ENCODE measurements at places on chromosomes 6 and 20.

DNA sequence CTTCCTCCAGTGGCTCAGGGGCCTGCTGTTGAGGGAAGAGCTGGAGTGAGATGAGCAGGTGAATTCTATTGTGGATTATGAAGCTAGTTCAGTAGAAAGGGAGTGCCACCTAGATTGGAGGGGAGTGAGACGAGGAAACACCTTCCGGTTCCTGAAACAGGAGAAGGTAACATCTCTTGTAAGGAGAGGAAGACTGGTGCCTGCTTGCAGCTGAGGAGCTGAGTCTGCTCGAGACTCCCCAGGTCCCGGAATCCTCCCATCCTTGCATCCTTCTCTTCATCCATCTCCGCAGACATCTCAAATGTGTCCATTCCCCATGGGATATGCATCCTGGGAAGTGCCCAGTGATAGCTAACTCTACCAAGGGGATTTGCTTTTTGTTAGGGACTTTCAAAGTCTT is 242.9 kb upstream of the ZFP64 start:
- no peak for DNase-seq

- DNase-seq = no peak
These were observed 82.1 kb downstream of the PREP start for GRCh38 chr6:105320765-105321164.

GRCh38 chr20:20710443-20711315 is 1.8 kb downstream of the RALGAPA2 start:
- no peak for DNase-seq

DNA sequence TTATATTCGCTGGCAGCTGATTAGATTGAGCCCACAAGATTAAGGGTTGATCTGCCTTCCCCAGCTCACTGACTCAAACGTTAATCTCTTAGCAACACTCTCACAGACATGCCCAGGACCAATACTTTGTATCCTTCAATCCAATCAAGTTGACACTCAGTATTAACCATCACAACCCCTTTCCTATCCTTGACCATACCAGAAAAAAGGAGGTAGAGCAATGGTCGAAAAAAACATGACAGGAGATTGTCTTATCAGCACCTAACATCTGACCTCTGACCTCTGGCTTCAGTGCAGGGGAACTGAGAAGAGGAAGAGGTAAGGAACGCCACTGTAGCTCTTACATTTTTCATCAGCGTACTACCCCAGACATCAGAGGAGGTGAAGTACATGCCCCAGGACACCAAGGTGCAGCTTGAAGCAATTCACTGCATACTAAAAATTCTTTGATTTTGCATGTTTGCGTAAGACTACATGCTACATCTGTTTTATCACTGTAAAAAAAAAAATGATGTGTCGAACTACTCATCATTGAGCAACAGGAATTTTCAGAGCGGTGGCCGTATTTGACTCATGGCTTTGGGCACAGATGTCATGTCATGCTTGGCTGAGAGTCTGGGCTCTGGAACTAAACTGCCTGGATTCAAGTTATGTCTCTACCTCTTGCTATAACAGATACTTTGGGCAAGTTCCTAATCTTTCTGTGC is 188.0 kb upstream of the TAB2 start:
- DNase-seq = no peak

- DNase-seq = peak; percentile 27
These were observed 7.5 kb downstream of the CCM2L start for GRCh38 chr20:32017711-32018251.

DNA sequence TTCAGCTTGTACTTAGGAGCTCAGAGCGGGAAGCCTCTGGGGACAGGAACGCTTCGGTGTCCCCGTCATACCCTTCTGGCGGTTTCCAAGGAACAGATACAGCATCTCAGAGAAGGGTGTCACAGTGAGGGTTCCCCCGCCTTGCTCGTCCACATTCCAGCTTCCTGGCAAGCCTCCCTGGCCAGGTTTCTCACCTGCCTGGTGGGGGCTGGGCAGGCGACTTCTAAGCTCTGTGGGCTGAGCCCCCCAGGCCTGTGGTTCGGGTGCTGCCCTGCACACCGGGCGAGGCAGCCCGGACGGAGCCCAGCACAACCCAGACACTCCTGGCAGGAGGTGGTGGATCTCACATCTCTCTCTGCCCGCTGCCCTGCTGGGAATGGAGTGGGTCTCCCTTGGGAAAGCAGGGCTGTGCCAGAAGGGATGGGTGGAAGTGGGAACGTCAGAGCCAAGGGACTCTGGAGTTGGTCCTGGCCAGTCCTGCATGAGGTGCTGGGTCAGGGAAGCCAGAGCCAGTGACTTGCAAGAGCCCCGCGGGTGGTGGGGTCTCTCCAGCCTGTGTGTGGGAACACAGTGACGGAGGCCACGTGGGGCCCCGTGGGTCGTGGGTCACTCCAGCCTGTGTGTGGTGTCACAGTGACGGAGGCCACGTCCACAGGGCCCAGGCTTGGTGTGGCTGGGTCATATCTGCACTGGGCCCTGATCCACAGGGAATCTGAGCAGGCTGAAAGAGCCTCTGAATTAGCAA is 47.7 kb upstream of the SMOC2 start:
- no peak for DNase-seq

DNA sequence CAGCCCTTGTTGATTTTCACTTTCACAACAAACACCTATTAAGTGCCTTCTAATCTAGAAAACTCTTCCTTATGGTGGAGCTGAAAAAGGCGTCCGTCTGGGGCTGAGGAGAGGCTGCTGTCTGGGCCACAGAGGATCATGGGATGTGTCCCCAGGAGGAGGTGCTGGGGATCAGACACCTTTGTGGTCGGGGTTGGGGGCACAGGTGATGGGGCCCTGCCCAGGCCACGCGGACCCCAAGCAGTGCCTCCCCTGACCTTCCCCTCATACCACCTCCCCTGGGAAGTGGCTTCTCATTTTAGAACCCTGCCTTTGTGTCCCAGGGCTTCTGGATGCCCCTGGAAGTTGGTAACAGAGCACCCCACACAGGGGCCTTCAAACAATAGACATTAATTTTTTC is 41.1 kb downstream of the SUN5 start:
- no peak for DNase-seq

- DNase-seq = no peak
These were observed 105.2 kb downstream of the SMLR1 start for GRCh38 chr6:130932438-130932837.

DNA sequence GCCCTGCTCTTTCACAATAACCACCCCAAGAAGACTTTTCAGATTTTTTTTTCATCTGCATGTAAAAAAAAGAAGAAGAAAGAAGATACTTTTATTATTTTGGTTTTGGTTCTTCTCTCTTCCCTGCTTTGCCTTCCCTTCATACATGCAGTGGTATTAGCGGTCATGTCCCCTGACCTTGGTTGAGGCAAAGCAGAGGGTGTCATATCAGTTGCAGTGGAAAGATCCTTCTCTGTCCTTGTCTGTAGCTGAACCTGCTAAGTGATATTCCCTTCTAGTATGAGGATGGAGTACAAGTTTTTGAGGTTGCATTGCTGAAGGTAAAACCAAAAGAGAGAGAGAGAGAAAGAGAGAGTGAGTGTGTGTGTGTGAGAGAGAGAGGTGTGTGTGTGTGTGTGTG is 345.7 kb downstream of the UTRN start:
- DNase-seq = no peak

DNA sequence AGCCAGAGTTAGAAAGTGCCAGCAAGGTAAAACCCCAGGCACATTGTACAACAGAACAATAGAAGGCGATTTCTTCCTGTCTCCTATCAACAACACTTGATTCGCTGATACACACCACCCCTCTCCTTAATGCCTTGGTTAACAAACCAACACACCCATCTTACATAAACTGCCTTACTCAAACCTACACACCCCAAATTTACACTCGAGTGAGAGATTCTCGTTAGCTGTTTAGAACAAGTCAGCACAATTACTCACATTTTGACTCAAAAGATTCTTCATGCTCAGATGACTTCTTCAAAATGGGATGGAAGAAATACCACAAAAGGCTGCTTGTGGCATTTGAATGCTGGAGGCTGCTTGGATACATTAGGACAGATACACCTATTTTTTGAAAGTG is 80.0 kb upstream of the FOXQ1 start:
- no peak for DNase-seq

DNA sequence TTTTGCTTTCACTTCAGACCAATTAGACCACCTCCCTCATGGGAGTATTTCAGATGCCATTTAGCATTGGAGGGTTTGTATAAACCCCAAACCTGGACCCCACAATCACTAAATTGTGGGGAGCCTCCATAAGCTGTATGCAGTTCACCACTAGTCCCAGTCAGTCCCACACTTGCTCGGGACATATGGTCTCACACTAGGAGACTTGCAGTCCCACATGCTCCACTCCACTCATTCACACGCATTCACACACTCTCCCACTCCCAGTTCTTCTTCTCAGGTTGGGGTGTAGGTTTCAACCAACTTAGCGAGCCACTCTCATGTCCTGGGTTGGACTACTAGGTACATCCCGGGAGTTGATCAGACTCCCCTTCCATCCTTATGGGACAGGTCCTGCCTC is 84.5 kb upstream of the GPR6 start:
- no peak for DNase-seq

DNA sequence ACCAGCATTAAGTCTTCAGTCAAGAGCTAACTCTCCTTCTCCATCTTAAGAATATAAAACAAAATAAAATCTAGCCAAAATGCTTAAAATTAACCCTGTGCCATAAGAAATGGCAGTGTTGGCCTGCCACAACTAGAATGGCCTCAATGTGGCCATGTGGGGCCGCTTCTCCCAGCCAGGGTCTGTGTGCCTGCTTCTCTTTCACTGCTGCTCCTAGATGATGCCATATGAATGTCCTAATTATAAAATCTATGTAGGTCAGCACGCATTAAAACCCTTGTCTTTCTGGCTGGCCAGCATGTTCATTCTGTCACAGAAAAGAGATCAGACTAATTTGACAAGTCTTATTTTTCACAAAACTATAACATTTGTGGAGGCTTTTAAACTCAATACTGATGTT is 102.6 kb downstream of the C6orf118 start:
- no peak for DNase-seq

DNA sequence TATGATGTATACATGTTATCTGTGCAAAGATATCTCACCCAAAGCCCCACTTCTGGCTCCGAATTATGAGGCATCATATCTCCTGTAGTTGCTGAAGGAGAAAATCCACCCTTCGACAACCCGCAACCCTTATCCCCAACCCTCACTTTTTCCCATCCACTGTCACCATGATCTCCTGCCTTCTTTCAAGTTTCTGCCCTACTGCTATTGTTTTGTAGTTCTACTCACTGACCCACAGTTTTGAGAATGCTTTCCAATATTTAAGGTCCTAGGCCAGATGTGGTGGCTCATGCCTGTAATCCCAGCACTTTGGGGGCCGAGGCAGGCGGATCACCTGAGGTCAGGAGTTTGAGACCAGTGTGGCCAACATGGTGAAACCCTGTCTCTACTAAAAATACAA is 22.2 kb downstream of the ADGRF1 start:
- DNase-seq = no peak

- no peak for DNase-seq
These were observed 1.6 kb downstream of the MDFI start for GRCh38 chr6:41639809-41640371.

DNA sequence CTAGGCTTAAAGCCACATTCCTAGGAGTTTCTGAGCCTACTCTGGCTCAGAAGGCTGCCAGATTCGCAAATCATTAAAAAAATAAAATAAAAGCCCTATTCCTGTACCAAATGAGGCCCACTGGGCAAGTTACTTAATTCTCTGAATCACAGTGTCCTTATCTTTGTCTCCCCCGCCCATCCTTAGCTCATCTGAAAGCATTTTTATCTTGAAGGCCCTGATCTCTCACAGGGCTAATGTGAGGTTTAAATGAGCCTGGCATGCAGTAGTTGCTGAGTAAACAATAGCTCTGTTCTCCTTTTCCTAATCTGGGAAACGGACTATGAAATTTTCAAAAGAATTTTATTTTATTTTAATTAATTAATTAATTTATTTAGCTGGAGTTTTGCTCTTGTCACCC is 2.1 kb upstream of the ZBTB12 start:
- DNase-seq = no peak

- DNase-seq = no peak
These were observed 210.9 kb upstream of the ZFP64 start for GRCh38 chr20:52402514-52402913.

- DNase-seq = no peak
These were observed 42.5 kb downstream of the LYRM2 start for GRCh38 chr6:89596056-89596455.

- no peak for DNase-seq
These were observed 534.3 kb downstream of the COL12A1 start for GRCh38 chr6:74671558-74672025.

DNA sequence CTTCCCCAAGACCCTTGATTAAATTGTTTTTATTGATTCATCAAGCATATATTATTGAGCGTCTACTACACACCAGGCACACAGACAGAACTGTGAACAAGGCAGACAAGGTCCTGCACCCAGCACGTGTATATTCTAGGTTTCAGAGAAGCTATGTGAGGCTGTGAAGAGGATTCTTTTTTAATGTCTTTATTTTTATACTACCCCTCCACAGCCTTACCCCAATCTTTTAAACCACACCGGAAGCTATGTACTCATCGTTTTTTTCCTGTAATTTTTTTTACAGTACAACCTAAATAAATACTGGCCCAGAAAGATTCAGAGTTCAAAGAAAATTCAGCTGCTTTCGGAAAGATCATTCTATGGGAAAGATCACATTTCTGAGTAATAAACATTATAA is 10.0 kb downstream of the SGK1 start:
- DNase-seq = no peak

DNA sequence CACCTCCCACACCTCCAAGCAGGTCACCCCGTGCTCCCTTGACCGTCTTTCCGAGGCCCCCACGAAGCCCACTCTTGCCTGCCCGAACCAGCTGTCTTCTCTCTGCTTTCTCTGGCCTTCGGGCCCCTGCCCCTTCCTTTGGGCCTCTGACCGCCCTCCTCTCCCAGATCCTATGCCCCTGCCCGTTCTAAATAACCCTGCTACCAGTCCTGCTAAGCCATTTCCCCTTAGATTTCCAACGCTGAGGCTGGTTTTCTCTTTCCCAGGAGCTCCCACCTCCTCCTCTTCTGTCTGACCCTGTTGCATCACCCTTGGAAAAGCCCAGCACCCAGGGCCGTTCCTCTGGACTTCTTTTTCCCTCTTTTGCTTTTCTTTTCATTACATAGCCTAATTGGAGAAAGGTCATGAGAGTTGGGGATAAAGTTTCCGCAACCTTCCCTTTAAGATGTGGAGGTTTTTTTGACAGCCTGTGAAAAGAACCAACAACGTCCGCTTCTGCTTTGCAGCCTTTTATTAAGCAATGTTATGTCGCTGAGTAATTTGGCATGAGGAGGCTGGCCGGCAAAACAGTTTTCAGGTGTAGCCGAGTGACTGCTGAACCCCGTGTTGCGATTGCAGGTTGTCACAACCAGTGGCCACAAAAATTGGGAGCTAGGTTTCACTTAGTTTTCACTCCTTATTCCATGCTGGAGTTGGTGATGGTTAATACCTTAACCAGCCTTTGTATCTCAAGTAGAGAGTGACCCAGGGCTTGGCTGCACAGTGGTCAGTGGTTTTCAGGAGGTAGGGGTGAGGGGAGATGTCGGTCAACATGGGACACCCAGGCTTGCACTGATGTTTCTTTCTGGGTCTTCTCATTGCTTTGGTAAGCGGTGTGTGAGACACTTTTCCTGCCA is 970 bp downstream of the BLTP3A start:
- DNase-seq = no peak

GRCh38 chr20:41853806-41854205 is 235.6 kb upstream of the CHD6 start:
- no peak for DNase-seq
